Kidney epithelial cell (primary cell): ENCODE measurements at places on chromosomes 1 and 21.
A peak's percentile ranks its signal among the peaks of the same experiment; 100 is the strongest.

- DNase-seq: no peak
These were observed 51.4 kb downstream of the NGF start for GRCh38 chr1:115286431-115287205.

DNA sequence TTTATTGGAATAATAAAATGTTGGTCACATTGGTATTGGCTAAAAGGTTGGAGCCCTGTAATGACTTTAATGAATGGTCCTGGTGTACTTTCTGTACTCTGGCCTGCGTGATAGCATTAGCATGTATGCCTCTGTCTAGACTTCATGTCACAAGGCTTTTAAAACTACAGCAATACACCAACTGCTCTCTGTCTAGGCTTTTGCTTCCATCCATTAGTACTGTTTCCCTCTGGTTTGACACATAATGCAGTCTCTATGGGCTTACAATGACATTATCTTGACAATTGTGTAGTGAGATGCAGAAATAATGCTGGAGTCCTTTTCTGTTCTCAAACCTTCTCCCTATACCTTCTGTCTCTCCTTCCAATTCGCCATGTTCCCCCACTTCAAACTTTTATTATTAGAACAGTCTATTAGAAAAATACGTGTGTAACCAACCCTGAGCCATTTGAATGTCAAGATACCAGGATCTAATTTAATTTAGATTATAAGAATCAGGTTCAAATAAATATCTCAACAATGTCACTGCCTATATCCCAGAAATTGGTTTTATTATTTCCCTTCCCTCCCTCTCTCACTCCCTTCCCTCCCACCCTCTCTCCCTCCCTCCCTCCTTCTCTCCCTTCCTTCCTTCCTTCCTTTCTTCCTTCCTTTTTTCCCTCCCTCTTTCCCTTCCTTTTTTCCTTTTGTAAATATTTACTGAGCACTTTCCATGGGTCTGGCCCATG, 8.8 kb downstream of the C8A start:
- no peak for DNase-seq

DNA sequence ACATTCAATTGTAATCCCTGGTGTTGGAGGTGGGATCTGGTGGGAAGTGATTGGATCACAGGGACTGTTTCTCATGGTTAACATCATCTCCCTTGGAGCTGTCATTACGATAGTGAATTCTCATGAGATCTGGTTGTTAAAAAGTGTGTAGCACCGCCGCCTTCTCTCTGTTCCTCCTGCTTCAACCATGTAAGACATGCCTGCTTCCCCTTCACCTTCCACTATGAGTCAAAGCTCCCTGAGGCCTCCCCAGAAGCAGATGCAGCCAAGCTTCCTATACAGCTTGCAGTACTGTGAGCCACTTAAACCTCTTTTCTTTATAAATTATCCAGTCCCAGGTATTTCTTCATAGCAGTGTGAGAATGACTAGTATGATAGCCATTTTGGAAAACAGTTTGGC, 30.1 kb upstream of the TRIM62 start:
- DNase-seq: no peak

DNA sequence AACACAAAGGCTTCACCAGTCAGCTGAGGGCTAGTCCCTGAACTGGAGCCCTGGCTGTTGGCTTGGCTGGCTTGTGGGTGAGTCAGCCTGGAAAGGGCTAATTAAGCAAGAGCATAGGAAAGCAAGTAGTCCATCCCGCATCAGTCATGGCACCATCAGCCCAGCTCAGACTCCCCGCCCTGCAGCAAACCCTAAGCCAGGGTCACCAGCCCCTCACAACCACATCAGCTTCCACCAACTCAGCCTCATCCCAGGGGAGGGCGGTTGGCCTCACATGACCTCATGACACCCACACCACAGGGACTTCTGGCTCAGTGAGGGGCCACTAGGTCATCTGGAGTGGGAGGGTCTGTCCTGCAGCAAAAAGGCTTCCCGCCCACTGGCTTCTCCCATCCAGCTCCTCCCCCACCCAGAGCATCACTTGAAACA, 7.0 kb upstream of the SPATC1L start:
- DNase-seq: peak; percentile 32

- DNase-seq: no peak
These were observed 2.3 kb downstream of the ANP32E start for GRCh38 chr1:150233359-150234308.
